ENCODE measurements at places on chromosomes 1 and 21.

DNA sequence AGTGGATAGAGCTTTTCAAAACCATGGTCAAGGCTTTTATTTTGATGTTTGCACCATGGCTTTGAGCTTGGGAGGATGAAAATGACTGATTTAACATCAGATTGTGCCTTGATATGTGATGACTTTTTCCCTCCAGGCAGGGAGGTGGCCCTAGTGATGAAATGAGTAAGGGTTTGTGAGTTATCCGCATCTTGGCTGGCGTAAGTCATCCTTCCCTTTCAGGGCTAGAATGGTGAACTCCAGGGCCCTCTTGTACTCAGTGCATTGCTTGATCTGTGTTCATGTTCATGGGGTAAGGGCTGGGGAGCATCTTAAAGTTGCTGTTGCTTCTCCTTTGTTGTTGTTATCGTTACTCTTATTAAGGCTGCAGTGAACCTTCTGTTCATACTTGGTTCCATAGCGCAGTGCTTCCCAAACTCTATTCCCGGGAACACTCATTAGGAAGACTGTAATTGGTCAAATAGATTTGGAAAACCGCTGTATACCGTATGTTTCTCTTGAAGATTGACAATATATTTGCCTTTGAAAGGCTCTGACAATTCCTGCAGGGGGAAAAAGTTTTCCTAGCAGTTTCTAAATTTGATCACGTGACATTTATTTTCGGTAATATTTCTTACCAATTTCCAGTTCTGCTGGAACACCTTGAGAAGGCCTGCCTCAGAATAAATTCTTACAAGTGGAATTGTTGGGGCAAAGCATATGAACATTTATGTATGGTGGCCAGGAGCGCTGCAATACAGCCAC lies 23.1 kb downstream of the GPR137B start:
- no peak for DNase-seq

- DNase-seq: no peak
Observed at GRCh38 chr1:24875257-24875656, 54.8 kb downstream of the RUNX3 start.

DNA sequence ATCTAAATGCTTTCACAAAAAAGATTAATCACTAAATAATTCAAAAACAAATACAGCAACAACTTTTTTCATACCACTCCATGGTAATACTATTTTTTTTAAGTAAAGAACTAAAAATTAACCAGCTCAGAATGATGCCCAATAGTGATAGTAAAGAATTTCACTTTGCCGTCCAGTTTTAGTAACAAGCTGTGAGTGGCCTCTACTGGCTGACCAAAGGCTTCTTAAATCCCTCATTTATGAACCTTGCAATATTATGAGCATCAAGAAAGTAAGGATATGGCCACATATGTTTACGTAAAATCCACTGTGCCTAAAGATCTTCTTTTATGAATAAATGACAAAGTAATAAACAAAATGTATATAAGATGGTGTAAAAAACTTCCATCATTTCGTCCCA lies 108.6 kb downstream of the GPATCH2 start:
- no peak for DNase-seq

- no peak for DNase-seq
Observed at GRCh38 chr1:109167001-109167506, 46.7 kb upstream of the SARS1 start.

- DNase-seq: no peak
Observed at GRCh38 chr1:214989341-214989740, 93.2 kb upstream of the KCNK2 start.

DNA sequence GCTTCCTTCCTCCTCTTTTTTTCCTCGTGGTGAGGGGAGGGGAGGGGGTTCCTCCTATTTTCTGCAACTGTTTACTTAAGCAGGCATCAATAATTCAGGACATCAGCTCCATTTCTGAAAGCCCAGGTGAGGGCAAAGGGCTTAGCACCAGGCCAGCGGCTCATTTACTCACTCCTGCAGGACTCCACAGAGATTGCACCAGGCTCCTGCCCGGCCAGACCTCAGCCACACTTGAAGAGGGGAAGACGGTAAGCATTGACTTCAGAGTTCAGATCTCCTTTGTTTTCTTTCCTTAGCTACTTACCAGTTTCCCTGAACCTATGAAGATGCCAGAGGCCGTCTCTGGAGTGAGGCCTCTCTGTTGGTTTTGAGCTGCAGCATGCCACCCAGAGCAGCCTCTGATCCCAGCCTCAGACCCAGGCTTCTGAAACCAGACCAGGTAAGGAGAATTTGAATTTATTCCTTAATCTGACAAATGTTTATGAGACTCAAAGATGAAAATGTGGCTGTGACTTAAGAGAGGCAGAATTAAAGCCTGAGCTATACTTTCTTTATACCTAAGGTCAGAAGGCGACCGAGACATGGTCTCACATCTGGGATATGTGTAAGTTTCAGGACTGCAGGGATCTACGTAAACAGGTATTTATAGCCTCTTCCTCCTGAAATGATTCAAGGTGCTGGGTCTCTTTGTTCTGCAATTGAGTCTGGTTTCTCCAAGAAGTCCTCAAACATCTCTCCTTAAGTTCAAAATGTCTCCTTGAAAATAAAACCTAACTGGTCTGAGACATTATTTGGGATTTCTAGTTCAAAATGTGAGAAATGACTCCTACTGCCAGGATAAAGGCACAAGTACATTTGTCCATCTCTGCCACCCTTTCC lies 272.5 kb upstream of the RUNX1 start:
- DNase-seq: no peak

- DNase-seq: no peak
Observed at GRCh38 chr21:14284481-14284880, 68.5 kb downstream of the RBM11 start.

- DNase-seq: no peak
Observed at GRCh38 chr1:183821889-183822611, 17.1 kb downstream of the RGL1 start.

- no peak for DNase-seq
Observed at GRCh38 chr1:70778056-70778762, 269.4 kb downstream of the PTGER3 start.

GRCh38 chr1:64942675-64943074 lies 23.7 kb downstream of the JAK1 start:
- DNase-seq: no peak

DNA sequence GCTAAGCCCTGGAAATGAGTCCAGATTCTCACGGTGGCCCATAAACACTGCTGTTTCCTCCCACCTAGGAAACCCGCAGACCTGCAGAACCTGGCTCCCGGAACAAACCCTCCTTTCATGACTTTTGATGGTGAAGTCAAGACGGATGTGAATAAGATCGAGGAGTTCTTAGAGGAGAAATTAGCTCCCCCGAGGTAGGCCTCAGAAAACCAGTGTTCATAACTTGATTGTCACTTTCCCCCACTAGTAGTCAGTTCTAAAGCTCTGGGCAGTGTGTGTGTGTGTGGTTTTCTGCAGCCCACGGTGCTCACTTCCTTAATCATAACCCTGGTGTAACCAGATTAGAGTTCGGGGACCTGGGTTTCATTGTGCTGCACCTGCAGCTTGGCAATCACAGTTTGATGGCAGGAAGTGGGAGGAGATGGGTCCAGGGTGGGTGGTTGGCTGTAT lies 39.1 kb downstream of the CLIC6 start:
- DNase-seq: no peak

DNA sequence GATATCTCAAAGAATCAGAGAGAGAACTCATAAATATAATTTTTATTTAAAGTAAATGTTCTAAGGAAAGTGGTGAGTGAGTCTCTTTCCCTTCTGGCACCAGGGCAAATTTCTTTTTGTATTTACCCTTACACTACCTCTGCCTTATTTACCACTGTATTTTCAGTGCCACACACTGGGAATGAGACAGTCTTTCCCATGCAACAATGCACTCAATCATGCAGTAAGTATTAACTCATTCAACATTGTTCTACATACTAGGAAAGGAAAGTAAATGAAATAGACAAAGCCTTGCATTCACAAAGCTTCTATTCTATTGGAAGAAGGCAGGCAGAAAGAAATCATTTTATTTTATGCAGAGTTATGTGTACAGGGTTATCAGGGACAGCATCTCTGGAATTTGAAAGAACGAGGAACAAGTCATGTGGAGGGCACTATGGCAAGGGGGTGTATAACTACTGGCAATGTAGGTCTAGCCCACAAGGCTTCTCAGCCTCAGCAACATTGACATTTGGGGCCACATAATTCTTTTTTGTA lies 129.8 kb upstream of the PRDX6 start:
- DNase-seq: no peak

GRCh38 chr1:52119301-52120079 lies 22.4 kb upstream of the ZFYVE9 start:
- no peak for DNase-seq

- no peak for DNase-seq
Observed at GRCh38 chr1:70518106-70518505, 107.0 kb downstream of the CTH start.

DNA sequence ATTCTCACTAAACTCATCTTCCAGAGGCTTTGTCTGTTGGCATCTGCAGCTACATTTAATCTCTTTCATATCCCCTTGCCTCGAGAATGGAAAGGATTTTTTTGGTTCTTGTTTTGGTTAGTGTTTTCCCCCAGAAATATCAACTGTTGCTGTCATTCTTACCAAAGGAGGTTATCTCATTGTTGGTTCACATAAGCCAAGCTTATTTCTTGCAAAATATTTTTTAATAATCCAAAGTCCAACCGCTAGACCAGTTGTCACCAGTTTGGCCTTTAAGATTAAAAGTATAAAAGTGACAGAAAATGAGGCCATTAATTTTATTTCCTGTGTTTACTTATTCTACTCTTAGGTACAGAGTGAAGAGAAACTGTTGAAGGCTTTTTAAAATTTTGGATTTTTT lies 66.5 kb upstream of the PROX1 start:
- no peak for DNase-seq

GRCh38 chr1:28306301-28306949 lies 22.4 kb upstream of the MED18 start:
- no peak for DNase-seq

DNA sequence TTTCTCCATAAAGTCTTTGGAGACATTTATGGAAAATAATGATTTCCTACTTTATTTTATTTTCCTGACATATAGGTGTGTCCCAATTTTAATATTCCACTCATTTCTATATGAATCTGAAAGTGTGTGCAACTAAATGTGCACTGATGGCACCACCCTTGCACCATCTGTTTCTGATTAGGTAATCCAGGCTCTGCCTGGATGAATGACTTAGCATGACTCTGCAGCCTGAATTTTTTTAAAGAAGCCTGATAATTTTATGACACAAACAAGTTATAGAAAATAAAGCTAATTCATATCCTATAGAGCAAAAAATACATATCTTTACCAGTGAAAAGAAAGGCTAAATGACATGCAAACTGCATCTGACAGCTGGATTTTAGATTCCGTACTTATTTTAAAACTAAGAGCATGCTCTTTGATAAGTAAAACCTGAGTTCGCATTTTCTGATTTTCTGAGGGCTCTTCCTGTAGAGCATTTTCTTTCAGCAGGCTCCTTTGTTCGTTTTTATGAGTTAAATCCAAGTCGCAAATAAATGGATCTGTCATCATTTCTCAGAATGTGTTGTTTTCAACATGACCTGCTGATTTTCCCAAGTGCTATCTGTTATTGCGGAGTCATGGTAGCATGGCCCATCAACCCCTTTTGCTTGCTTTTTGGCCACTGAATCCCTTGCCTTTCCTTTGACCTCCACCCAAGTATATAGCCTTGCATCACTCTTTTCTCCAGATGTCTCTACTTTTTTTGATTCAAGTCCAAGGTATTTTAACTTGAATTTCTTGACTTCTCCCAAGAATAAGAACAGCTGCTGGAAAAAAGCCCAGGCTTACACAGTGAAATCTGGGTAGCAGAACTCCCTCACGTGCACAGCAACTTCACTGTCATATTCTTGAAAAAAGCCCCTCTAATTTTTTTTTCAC lies 52.8 kb upstream of the LYPLAL1 start:
- no peak for DNase-seq

GRCh38 chr1:168488138-168488537 lies 55.7 kb downstream of the XCL2 start:
- no peak for DNase-seq

- DNase-seq: no peak
Observed at GRCh38 chr1:20114021-20114648, 5.2 kb downstream of the PLA2G2D start.

DNA sequence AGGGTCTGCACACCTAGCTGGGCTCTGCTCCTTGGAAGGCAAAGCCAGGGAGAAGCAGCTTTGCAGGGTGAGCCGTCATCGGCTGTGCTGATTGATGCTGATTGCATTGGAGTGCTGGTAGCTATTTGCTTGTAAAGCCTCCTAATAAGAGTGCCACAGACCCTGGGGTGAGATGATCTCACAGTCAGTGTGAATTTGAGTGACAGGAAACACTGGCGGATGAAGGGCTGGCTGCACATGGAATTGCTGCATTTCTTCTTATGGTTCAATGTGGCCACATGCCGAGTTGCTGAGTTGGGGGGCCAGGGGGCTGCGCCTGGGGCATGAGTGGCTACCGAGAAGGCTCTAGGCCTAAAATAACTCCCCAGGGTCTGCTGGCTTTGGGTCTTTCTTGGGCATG lies 138.2 kb upstream of the CACNA1E start:
- DNase-seq: no peak

DNA sequence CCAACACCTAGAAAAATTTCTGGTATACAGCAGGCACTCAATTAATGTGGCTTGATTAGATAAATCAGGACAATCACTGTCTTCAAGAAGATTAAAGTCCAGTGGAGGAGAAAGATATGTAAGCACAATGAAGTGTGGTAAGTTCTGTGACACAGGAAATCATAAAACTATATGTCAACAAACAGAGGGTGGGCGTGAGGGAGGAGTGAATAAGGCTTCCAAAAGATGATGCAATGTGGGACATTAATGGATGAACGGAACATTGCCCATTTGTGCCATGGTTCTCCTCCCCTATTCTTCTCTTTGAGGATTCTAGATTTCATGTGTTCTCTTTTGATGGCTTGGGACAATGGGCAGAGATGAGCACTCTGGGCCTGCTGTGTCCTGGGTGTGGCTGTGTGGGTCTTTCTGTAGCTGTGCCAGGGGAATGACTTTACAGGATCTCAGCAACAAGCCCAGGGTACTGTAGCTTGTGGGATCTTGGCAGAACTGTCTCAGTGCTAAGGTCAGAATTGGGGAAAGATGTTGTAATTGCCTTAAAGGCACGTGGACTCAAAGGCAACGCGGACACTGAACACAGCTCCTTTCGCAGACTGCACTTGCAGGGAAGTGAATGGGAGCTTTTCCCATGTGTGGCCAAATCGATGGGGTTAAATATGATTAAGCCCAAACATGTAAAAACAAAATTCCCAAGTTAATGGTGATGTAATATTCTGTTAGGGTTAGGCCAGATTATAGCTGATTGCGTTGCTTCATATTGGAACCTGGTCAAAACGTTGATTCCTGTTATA lies 366.9 kb downstream of the TGFB2 start:
- no peak for DNase-seq

- no peak for DNase-seq
Observed at GRCh38 chr1:25192154-25192553, 40.1 kb downstream of the SYF2 start.

- DNase-seq: no peak
Observed at GRCh38 chr1:73306899-73307555, 890.9 kb downstream of the LRRIQ3 start.

Data from stimulated activated CD8-positive, alpha-beta memory T cell treated with anti-CD3 and anti-CD28 coated beads, Interleukin-4, amount 100 ng/mL, for 1 hour (primary cell).